T-helper 17 cell (primary cell): ENCODE measurements at places on chromosomes 5 and 9. TPM values are rescaled to one million over a fixed set of nuclear protein-coding genes. Genes with fewer than 3 reads are reported as not detected.

DYNC2I2 gene
- 3.8 TPM for total RNA-seq

PCDHB16 gene
- not detected for total RNA-seq

SLC44A1 gene
- total RNA-seq = 11.8 TPM

STPG3 gene
- total RNA-seq = 0.62 TPM

ARHGEF28 gene
- 0.05 TPM for total RNA-seq

ST8SIA4 gene
- total RNA-seq = 27.5 TPM

HRCT1 gene
- not detected for total RNA-seq

SPINK13 gene
- total RNA-seq = not detected

ANKRD33B gene
- total RNA-seq = 5.3 TPM

GLT6D1 gene
- total RNA-seq = not detected

RGS14 gene
- 76.7 TPM for total RNA-seq

LHX2 gene
- total RNA-seq = not detected

LCN12 gene
- total RNA-seq = 4.2 TPM

CTXN3 gene
- not detected for total RNA-seq

CMBL gene
- 0.39 TPM for total RNA-seq

SLC27A6 gene
- not detected for total RNA-seq

RAB3C gene
- total RNA-seq = 0.03 TPM

VLDLR gene
- 0.15 TPM for total RNA-seq

C9orf50 gene
- total RNA-seq = not detected

CDHR2 gene
- total RNA-seq = 1.3 TPM

KCNV2 gene
- total RNA-seq = not detected

BHMT gene
- total RNA-seq = not detected

PCDHGA2 gene
- not detected for total RNA-seq

TEX48 gene
- total RNA-seq = not detected

B4GALT7 gene
- 27.3 TPM for total RNA-seq

TAF11L12 gene
- not detected for total RNA-seq

MTRR gene
- total RNA-seq = 106 TPM

SAXO1 gene
- total RNA-seq = not detected

MAP3K1 gene
- total RNA-seq = 99.2 TPM

IFNE gene
- total RNA-seq = not detected

MYMK gene
- not detected for total RNA-seq

TPM2 gene
- 33.9 TPM for total RNA-seq

TRIM36 gene
- total RNA-seq = not detected

LCN9 gene
- total RNA-seq = not detected

SPATA9 gene
- total RNA-seq = not detected

DBN1 gene
- 1.2 TPM for total RNA-seq

HSPB3 gene
- total RNA-seq = not detected

SPAAR gene
- not detected for total RNA-seq

MORN5 gene
- total RNA-seq = not detected

FAM120AOS gene
- 34.8 TPM for total RNA-seq

SLC34A3 gene
- total RNA-seq = not detected

FOXD1 gene
- not detected for total RNA-seq

OBP2B gene
- total RNA-seq = not detected

C1QTNF3 gene
- total RNA-seq = 8.5 TPM

CAVIN4 gene
- total RNA-seq = 0.13 TPM
